ENCODE measurements at places on chromosomes 3 and 15.

GRCh38 chr3:172140499-172141391 lies 101.4 kb downstream of the FNDC3B start:
- peak; percentile 71 for DNase-seq
- H3K4me3 ChIP-seq: no peak overlapping the region

GRCh38 chr3:153150991-153151390 lies 11.0 kb upstream of the RAP2B start:
- H3K27me3 ChIP-seq: no peaks in the 10 kb centered on the region
- no peaks in the 10 kb centered on the region for H3K36me3 ChIP-seq
- no peak for DNase-seq
- H3K4me3 ChIP-seq: no peak overlapping the region

- H3K4me3 ChIP-seq: no peak overlapping the region
- peaks cover 13% of the 10 kb centered on the region for H3K27me3 ChIP-seq
- H3K4me1 ChIP-seq: no peaks in the 10 kb centered on the region
- DNase-seq: no peak
- H3K27ac ChIP-seq: no peak overlapping the region
- H3K36me3 ChIP-seq: no peaks in the 10 kb centered on the region
These were observed 24.3 kb downstream of the CD200R1L start for GRCh38 chr3:112822064-112823055.

DNA sequence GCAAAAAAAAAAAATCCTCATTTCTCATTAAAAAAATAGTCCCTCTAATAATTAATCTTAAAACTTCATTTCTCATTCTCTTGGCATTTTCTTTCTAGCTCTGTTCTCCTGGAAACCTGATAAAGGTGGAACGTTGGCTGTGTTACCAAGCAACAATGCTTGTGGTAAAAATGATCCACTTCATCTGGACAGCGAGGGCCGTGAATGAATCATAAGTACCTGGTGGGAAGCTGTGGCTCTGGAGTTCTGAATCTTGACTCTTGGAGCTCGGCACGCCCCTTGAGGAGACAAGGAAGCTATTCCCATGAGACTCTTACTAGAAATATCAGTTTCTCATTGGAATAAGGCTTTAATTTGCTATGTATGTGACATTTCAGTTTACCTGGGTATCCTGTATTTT lies 32.5 kb downstream of the BCL2L10 start:
- H3K36me3 ChIP-seq: no peaks in the 10 kb centered on the region
- H3K27ac ChIP-seq: no peak overlapping the region
- H3K4me3 ChIP-seq: no peak overlapping the region

DNA sequence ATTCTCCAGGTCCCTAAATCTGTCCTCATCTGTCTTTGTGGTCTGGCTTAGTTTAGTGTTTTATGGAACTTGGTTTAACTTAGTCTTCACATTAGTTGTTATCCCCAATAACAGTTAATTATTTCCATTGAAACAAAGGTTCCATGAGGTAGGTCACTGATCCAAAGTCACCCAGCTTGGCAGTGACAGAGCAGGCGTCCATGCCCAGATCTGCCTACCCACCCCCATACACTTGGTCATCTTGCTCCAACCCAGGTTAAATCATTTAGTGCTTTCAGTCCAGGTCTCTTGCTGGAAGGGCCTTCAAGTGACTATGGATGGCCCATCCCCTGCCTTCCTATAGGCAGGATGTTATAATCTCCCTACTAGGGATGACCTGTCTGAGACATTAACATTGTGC lies 127.4 kb downstream of the MYRIP start:
- H3K36me3 ChIP-seq: no peaks in the 10 kb centered on the region
- H3K4me1 ChIP-seq: no peaks in the 10 kb centered on the region
- H3K27me3 ChIP-seq: no peaks in the 10 kb centered on the region
- no peak overlapping the region for H3K4me3 ChIP-seq

DNA sequence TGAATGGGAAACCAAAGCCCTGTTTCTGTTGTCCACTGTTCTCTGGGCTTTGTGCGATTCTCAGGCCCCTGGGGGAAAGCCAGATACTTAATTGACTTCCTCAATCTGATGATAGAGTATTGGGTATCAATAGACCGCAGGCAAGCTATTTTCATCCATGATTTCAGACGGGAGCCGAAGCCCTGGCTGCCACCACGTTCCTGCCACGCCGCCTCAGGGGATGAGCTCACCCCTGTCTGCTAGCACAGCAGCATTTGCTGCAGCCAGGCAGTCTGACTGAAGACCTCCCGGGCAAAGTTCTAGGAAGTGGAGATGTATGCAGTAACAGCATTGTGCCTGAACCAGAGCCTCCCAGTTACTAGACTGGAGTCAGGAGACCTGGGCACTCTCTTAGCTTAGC lies 69.8 kb downstream of the ISG20 start:
- H3K4me3 ChIP-seq: no peak overlapping the region
- no peaks in the 10 kb centered on the region for H3K36me3 ChIP-seq
- peak; percentile 95 for DNase-seq

DNA sequence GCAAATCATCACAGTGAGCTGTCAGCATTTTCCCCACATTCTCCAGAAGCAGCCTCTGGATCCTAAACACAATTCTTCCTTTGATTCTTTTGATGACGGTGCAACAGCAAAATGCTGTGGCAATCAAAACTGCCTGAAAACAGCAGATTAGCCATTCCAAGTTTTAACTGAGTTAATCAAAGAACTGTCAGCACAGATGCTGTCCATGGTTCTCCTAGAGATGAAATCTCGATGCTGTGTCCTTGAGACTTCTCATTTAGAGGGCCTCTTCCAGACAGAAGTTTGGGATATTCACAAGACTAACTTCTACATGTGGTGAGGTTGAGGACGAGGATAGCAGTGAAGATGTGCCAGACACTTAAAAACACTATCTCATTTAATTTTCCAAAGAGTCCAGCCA lies 50.4 kb upstream of the GYG1 start:
- no peak for DNase-seq
- H3K27ac ChIP-seq: no peak overlapping the region
- H3K36me3 ChIP-seq: no peaks in the 10 kb centered on the region
- H3K27me3 ChIP-seq: no peaks in the 10 kb centered on the region
- peaks cover 16% of the 10 kb centered on the region for H3K4me1 ChIP-seq

DNA sequence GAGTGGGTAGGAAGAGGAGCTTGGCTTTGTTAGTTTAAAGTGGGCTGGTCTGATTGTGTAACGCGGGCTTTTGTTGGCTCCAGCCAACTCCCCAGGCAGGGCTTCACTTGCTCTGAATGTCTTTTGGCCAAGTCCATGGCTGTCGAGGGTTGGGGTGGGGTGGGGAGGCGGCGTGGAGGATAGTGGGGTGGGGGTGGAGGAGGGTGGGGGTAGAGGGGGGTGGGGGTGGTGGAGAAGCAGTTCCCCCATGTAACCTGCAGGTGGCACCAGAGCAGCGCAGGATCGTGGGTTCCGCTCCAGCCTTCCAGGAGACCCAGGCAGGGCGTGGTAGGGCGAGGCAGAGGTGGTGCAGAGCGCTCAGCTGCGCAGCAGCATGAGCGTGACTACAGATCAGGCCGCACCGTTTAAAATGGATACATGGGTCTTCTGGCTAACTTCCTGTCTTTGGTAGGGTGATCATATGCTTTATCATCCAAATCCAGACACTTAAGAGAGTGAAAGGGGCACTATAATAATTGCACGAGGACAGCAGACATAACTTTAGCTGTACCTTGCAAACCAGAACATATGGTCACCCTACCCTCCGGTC lies 28.3 kb downstream of the GOLGA6A start:
- peaks cover 2% of the 10 kb centered on the region for H3K27me3 ChIP-seq
- no peaks in the 10 kb centered on the region for H3K36me3 ChIP-seq
- peak overlapping the region; percentile 45 for H3K4me3 ChIP-seq
- H3K27ac ChIP-seq: no peak overlapping the region

DNA sequence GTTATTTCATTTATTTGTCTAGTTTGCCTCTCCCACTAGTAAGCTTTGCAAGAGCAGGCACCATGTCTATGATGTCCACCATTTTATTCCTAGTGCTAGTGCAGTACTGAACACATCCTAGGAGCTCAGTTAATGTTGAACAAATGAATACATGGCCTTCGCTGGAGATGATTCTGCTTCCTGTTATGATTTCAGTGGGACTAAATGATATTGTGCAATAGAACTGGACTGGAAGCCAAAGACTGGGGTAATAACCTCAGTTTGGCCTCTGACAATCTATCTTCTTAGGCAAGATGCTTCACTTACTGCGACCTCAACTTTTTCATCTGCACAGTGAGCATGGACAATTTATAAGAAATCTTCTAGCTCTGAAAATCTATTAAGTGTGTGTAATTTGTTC lies 191.3 kb downstream of the ADAMTSL3 start:
- peak; percentile 85 for DNase-seq
- no peak overlapping the region for H3K4me3 ChIP-seq
- H3K27ac ChIP-seq: peak overlapping the region; percentile 27

DNA sequence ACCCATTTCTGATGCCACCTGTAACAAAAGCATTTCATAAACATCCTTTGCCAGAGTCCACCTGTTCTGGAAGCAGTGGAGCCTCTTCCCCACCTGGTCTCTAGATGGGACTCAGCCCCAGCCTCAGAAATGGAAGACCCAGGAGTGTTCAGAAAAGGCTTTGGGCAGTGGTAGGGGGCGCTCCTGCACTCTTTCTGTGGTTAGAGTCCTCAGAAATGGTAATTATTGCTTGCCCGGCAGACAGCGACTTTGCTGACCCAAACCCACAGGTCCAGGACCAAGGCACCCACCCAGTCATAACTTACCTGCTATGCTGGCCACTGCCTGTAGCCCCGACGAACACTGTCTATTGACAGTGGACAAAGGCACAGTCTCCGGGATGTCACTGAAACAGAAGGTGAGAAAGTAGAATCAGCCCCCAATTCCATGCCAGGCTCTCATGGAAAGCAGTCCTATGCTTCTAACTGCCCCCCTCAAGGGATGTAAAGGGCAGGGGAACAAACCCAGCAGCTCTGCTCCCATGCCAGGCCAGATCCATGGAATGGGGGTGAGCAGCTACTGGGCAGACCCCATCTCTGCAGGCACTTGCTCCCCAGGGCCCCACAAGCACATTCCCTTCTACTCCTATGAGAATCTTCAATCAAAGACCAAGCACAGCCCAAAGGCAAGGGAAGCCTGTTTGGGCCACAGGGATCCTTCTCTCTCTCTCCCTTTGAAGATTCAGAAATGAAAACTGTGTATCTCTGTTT lies 5.1 kb downstream of the ACAA1 start:
- DNase-seq: peak; percentile 83
- peaks cover 5% of the 10 kb centered on the region for H3K4me1 ChIP-seq
- no peak overlapping the region for H3K27ac ChIP-seq
- no peak overlapping the region for H3K4me3 ChIP-seq

- no peaks in the 10 kb centered on the region for H3K36me3 ChIP-seq
- no peaks in the 10 kb centered on the region for H3K4me1 ChIP-seq
- no peak overlapping the region for H3K4me3 ChIP-seq
- no peaks in the 10 kb centered on the region for H3K27me3 ChIP-seq
- DNase-seq: no peak
These were observed 657.1 kb downstream of the GRM7 start for GRCh38 chr3:7518026-7518425.

GRCh38 chr3:52313188-52313773 lies 2.8 kb upstream of the DNAH1 start:
- H3K27me3 ChIP-seq: peaks cover 2% of the 10 kb centered on the region
- H3K36me3 ChIP-seq: no peaks in the 10 kb centered on the region
- no peak overlapping the region for H3K27ac ChIP-seq
- peaks cover 21% of the 10 kb centered on the region for H3K4me1 ChIP-seq

DNA sequence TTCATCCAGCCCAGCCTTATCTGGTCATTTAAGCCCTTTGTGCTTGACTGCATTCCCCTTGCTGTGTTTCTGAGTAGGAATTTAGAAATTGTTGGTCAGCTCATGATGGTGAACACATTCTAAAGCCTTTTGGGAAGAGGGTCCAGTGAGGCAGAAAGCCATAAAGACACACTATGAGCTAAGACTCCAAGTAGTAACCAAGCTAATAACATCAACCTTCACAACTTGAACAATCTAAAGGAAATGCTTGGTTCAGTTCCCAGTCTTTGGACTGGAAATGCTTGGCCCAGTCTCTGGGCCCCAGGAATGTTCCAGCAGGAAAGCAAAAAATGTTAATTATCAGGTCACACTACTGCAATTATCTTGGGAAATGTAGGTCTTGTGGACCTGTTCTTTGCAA lies 7.7 kb downstream of the PLSCR1 start:
- no peak overlapping the region for H3K4me3 ChIP-seq
- no peaks in the 10 kb centered on the region for H3K4me1 ChIP-seq
- peaks cover 5% of the 10 kb centered on the region for H3K36me3 ChIP-seq
- H3K27me3 ChIP-seq: no peaks in the 10 kb centered on the region

- no peak overlapping the region for H3K27ac ChIP-seq
- no peak for DNase-seq
- no peaks in the 10 kb centered on the region for H3K27me3 ChIP-seq
- H3K4me1 ChIP-seq: no peaks in the 10 kb centered on the region
These were observed 242.2 kb upstream of the AZI2 start for GRCh38 chr3:28590860-28591259.

DNA sequence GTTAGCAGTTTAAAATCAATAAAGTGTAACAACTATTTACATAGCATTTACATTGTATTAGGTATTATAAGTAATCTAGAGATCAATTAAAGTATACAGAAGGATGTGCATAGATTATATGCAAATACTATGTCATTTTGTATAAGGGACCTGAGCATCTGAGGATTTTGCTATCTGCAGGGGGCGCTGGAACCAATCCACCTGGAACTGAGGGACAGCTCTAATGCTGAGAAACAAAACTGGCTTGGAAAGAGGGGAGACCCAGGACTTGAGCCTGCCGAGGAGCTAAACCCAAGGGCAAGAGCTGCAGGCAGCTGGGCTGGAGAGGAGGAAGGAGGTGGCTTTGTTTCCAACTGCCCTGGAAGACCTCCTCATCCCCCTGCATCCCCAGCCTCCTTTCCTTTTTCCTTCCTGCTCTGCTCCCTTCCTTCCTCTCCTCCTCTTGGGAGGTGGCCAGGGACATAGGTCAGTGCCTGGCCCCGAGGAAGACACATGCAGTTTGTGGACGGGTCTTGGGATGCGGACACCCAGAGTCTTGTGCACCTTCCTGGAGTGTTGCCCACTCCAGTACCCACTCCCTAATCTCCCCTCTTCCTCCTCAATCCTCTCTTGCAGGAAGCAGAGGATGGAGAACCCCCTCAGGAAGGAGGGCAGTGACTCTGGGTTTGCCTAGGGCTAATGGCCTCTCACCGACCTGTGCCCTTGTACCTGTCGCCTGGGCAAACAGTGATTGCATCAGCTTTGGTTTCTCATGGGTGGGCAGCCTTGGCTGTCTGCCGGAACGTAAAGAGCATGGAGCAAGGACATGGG lies 825 bp upstream of the RTP3 start:
- H3K27me3 ChIP-seq: no peaks in the 10 kb centered on the region
- no peak overlapping the region for H3K4me3 ChIP-seq
- no peaks in the 10 kb centered on the region for H3K36me3 ChIP-seq
- peak overlapping the region; percentile 81 for H3K27ac ChIP-seq
- peaks cover 41% of the 10 kb centered on the region for H3K4me1 ChIP-seq

- DNase-seq: no peak
- no peak overlapping the region for H3K4me3 ChIP-seq
- H3K4me1 ChIP-seq: peaks cover 21% of the 10 kb centered on the region
- H3K27ac ChIP-seq: no peak overlapping the region
- no peaks in the 10 kb centered on the region for H3K27me3 ChIP-seq
These were observed 202.0 kb downstream of the AKAP13 start for GRCh38 chr15:85582131-85583079.

Measured in osteoblast (primary cell).